ENCODE measurements at places on chromosomes 12 and 14.
A peak's percentile ranks its signal among the peaks of the same experiment; 100 is the strongest.

DNA sequence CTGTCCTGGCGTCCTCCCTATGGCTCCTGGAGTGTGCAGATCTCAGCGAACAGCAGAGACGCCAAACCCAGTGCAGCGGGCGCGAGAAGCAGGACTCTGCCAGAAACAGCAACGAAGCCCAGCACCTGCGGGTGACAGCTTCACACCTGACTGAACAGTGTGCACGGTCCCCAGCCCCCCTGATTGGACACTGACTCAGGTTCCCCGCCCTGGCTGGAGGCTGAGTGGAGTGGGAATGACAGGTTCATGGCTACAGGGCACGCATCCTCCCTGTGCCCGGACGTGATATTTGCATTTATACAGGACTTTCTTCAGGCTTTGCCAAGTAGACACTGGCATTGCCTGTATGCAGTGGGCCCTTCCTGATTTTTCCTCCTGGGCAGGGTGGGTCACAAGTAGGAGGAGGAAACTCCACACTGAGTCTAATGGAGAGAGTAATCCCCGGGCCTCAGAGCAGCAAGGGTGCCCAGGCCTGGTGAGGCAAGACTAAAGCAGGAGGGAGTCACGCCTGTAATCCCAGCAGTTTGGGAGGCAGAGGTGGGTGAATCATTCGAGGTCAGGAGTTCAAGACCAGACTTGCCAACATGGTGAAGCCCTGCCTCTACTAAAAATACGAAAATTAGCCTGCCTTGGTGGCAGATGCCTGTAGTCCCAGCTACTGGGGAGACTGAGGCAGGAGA is 71.6 kb downstream of the ASCL4 start:
- no peak for DNase-seq

DNA sequence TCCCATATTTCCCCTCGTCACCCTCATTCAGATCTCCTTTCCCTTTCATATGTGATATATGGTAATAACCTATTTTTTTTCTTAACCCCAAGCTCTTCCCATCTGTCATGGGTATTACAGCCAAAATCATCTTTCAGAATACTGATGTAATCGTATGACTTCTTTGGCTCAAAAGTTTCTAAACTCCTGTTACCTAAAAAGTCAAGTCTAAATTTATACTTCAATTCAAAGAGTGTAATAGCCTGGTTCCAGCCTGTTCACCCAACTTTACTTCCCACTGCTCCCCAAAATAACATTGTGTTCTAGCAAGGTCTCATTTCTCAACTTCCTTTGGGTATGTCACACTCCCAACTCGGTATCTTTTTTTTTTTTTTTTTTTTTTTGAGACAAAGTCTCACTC is 48.5 kb downstream of the TBK1 start:
- DNase-seq = no peak

- DNase-seq = no peak
Measured at GRCh38 chr14:76123426-76124225, 28.1 kb upstream of the GPATCH2L start.

DNA sequence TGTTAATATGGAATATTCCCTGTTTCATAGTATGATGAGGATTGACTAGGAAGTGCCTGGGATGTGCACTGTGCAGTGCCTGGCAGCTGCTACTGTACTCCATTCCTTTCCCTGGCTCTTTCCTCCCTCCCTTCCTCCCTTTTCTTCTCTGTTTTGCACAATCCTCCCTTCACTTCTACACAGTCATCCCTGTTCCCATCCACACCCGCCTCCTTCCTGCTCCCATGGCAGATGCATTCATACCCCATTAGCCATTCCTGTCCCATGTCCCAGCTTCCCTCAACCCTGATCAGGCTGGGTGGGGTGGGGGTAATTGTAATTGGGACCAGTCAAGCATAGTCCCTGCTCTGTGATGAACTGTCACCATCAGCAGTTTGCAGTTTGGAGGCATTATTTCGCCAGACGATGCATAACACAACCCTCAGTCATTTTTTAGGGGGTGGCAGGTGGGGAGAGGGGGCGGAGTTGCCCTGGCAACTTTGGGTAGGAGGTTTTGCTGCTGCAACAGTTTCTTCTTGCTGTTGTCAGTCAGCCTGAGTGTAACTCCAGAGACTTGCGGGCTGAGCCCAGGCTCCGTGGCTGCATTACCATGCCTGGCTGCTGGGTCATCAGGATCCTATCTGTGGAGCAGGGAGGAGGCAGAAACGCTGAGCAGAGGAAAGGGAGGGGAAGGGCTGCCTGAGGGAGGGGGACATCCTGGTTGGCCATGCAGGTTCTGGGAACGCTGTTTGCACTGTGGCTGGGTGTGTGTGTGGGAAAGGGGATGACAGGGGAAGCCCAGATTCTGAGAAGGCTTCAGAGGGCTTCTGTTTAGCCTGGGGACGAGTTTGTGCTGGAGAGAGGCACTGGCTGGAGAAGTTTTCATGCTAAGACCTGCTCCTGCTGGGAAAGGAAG is 4.1 kb upstream of the KRT84 start:
- DNase-seq = no peak

DNA sequence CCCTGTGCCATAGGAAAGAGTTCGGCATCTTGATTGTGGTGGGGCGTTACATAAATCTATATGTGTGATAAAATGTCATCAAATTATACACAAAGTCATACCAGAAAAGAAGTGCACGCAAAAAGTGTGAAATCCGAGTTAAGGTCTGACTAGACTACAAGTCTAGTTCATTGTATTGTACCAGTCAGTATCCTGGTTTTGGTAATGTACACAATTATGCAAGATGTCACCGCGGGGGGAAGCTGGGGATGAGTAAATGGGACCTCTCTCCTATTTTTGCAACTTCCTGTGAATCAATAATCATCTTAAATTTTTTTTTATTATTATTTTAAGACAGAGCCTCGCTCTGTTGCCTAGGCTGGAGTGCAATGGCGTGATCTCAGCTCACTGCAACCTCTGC is 43.2 kb upstream of the BCL11B start:
- no peak for DNase-seq

GRCh38 chr14:102996941-102997340 is 60.4 kb downstream of the CDC42BPB start:
- DNase-seq = no peak

- DNase-seq = no peak
Measured at GRCh38 chr12:58285551-58285950, 344.2 kb downstream of the ATP23 start.

GRCh38 chr12:122182887-122183587 is at the start of gene LRRC43:
Gene LRRC43 (plus strand): TSS chr12:122183123. CDS start chr12:122183145, 22 bp downstream.
- peak; percentile 69 for DNase-seq

GRCh38 chr12:79691511-79692248 is 916 bp upstream of the PAWR start:
- no peak for DNase-seq

- DNase-seq = no peak
Measured at GRCh38 chr12:59191372-59191771, 271.1 kb upstream of the LRIG3 start.

- no peak for DNase-seq
Measured at GRCh38 chr12:53551889-53552291, 44.6 kb upstream of the NPFF start.

GRCh38 chr12:47838286-47838931 is 18.7 kb upstream of the HDAC7 start:
- peak; percentile 47 for DNase-seq

- DNase-seq = no peak
Measured at GRCh38 chr12:40075458-40075857, 30.4 kb downstream of the SLC2A13 start.

DNA sequence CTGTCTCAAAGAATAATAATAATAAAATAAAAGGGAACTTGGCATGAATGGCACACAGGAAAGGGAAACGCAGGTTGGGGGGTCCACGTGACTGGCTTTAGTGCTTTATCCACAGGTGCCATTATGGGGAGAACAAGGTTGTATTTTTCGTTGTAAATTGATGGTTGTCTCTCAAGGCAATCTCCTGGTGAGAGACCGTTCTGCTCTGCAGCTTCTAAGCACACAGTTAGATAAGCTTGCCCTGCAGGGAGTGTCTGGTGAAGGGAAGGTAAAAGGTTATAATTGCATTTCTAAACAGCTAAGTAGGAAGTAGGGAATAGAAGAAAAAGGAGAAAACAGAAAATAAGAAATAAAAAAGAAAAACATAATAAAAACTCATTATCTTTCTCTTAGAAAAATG is 69.1 kb upstream of the CPSF6 start:
- no peak for DNase-seq
